Activated naive CD8-positive, alpha-beta T cell treated with anti-CD3 and anti-CD28 coated beads for 36 hours (primary cell): ENCODE measurements at places on chromosomes 6 and 20.

DNA sequence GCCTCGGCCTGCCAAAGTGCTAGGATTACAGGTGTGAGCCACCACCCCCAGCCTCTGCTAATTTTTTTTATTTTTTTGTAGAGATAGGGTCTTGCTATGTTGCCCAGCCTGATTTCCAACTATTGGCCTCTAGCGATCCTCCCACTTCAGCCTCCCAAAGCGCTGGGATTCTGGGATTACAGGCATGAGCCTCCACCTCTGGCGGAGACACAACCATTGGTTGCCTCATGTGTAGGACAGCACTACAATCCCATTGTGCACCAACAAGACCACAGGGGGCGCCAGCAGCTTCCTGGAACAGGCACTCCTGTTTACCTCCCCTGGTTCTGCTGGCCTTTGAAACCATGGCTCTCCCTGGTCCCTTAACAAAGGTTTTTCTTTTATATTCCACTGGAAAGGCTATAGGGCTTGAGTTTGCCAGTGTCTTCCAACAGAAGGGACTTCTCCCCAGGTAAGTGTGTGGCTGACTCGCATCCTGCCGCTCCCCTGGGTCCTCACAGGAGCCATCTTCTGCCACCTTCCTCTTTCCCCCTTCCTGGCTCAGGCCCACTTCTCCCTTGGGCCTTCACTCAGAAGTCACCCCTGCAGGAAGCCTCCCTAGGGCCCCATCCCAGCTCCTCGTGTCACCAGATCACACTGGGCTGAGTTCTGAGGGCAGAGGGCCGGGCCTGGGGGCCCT, 39.2 kb upstream of the TLDC2 start:
- DNase-seq: peak; percentile 68

- DNase-seq: no peak
Measured at GRCh38 chr20:53191957-53192356, 219.8 kb downstream of the TSHZ2 start.

- no peak for DNase-seq
Measured at GRCh38 chr20:24098886-24099285, 110.3 kb upstream of the GGTLC1 start.

GRCh38 chr6:16698162-16698533, 63.1 kb downstream of the ATXN1 start:
- no peak for DNase-seq

DNA sequence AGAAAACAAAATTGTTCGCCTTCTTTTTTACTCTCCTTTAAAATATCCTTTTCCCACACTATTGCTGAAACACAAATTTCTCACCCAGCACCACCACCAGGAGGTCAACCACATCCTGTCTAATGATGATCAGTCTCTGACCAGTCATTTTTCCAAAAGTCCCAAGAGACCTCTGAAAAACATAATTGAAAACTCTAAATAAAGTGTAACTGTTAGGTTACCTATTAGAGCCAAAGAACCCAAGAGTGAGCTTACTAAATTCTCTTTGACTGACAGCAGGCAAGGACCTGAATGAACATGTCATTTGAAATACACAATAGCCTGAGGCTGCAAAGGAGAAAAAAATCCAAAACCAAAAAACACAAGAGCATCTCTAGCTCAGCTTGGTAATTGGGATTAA, 735.4 kb downstream of the CBLN4 start:
- no peak for DNase-seq

GRCh38 chr6:97591955-97592354, 308.9 kb upstream of the MMS22L start:
- DNase-seq: no peak

DNA sequence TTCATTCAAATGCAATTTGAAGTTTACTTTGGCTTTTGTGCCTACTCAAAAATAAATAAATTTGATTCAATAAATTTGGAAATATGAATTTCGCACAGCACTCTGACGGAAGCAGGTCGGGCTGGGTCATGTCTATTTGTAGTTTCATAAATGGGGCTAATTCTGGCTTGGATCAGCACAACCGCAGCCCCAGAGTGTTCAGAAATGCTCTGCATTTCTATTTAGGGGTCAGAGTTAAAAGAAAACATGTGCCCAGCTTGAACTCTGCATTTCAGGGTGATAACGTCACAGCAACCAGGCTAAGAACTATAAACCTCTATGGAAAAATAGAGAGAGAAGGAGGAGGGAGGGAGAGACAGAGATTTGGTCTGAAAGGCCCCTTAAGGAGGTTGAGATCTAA, 480.9 kb upstream of the NOX3 start:
- no peak for DNase-seq

DNA sequence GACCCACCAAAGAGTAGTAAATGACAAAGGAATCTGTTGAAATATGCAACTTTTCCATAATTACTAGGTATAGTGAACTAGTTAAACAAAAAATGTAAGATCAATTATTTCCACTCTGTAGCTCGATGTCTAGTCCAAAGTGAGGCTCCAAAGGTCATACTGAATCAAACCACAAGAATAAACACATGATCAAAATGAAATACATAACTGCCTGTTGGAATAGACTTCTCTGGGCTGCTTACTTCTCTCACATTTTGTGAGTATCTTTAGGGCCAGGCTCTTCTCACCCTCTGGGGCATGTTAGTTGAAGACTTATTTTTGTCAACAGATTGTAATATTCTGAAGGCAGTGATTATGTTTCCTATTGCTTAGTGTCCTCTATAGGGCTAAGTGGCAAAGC, 103.7 kb upstream of the TMEM170B start:
- DNase-seq: no peak

DNA sequence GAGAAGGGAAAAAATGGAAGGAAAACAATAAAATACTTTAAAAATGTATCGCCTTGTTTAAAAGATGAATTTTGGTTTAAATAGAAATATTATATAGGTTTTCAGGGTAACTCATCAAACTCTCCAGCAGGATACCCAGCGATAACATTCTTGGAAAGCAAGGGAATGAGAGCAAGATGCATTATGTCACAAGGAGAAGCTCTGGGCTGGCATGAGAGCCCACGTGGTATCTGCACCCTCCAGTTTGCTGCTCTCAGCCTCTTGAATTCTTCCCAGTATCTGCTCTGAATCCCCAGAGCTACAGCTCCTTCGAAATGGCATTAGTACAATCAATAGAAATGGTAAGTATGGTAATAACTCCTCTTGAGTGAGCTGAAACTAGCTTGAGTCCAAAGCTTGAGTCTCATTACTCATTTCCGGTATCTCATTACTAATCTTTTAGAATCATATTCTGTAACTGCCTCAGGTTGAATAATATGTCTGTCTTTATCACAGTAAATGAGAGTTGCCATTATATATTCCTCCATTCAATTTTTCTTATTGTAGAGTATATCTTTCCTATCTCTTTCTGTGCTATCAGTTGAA, 4.9 kb upstream of the TMEM242 start:
- DNase-seq: no peak
